ENCODE measurements at places on chromosomes 5 and 9.

DNA sequence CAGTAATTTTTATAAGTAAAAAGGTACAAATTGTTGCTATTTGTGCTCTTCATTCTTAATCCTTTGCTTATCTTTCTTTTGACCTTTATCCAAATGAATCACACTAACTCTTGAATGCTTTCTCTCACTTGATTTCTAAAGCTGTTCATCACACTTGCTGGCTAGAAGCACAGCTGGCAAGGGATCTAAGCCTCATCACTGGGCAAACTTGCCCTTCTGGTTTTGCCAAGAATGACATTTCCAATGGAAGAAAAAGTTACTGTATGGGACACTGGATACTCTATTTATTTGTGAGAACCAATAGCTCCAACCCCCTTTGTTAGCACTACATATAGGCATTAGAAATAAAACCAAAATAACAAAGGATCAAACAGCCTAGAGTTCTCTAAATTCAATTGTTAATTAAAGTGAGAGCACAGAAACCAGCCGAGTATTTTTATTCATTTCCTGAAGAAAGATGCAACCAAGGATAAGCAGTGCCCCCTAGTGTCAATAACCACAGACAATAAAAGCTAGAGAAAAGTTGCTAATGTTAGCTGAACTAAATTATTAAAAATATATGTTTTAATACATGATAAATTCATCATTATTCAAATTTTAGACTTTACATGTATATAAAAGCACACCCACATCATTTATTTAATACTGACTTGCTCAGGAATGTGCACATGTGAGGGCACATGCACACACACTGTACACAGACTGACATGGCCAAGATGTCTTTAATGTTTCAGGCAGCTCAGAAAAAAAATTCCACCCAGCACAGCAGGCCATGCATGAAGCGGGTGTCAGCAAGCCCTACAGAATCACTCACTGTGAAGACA, 59.8 kb upstream of the POU5F2 start:
- peak; percentile 67 for DNase-seq

GRCh38 chr5:103249068-103249467, 9.5 kb upstream of the MACIR start:
- no peak for DNase-seq

DNA sequence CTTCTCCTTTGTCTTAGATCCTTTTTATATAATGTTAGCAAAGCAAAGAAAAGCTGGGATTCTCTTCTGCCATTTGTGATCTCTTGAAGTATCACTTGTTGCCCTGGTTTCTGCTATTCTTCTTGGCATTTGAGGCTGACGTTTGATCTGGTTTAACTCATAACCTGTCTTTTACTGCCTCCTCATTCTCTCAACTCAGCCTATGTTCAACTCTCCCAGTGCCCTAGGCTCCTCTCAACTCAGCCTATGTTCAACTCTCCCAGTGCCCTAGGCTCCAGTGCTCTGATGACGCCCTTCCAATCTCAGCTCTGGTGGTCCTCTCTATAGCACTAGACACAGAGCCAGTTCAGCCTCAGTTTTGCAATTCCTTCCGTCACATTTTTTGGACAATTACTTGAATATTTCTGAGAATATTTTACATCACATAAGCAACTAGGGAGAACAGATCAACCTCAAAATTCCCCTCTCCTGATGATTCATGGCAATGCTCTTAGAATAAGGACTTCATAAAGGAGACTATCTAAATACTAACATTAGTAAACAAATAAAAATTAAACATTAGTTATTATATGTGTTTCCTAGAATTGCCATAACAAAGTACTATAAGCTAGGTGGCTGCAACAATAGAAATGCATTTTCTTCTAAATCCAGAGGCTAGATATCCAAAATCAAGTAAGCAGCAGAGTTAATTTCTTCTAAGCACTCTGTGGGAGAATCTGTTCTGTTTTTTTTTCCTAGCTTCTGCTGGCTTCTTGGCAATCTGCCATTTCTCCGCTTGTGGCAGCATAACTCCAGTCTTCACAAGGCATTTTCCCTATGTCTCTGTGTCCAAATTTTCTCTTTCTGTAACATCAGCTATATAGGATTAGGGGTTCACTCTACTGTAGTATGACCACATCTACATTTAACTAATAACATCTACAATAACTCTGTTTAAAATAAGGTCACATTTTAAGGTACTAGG, 662.1 kb upstream of the FTMT start:
- no peak for DNase-seq

GRCh38 chr9:130669965-130670364, 5.6 kb downstream of the PRDM12 start:
- DNase-seq, result no peak

DNA sequence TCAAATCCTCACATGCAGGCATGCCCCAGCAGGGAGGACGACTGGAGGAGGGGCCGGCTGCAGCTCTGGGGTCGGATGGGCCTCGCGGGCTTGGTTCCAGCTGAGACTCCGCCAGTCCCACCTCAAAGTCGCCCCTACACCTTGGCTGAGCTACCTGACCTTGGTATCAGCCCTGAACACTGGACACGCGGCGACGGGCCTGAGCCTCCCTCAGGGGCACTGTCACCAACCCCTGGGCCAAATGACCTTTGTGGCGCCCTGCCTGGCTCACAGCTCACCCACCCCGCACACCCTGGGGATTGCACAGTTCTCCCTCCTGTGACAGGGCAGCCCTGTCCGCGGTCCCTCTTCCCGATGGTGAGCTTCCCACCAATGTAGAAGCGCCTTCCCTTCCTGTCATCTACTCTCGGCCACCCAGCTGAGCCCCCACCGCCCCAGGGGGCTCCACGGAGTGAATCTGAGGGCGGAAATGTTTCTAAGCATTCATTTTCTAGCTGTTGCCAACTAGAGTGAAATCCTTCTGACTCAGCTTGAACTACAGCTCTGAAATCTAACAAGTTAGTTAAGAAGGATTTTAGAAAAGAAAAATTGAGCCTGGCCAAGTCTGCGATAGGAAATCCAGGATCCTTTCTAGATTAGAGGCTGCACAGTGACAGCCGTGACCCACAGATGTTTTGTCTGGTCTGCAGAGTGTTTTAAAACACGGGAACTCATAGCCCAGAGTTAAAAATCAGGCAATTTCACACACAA, 138.9 kb upstream of the PHYKPL start:
- no peak for DNase-seq

- no peak for DNase-seq
These were observed 150.0 kb downstream of the COL23A1 start for GRCh38 chr5:178440181-178440580.

- DNase-seq, result no peak
These were observed 118.1 kb downstream of the WNK2 start for GRCh38 chr9:93301911-93302541.

GRCh38 chr9:77729177-77729576, 81.1 kb upstream of the GNA14 start:
- no peak for DNase-seq

DNA sequence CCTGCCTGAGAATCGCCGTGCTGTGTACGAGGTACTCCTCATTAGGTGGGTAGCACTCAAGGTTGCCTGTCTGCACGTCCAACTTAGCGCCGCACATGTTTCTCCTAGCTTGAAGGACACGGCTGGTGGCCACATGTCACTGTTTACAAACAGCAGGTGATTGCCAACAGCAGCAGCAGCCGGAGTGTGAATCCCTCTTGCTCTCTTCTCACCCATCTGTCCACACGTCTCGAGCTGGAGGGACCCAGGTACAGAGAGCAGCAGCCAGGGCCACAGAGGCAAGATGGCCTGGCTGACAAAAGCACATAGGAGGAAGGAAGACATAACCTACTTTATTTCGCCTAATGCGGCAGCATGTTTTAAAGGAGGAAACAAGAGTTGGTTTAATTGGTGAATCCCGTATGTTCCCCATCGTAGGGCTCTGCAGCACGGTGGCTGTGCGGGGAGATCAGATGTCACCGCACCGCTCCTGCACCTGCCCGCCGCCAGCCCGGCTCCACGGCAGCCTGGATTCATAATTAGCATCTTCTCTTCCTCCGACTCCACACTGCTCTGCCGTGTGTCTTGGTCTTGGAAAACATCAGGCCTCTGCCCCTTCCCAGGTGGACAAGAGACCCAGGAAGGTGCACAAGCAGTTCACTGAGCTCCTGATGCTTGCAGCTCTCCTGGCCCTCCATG, 201.6 kb upstream of the IRX1 start:
- DNase-seq, result peak; percentile 19

GRCh38 chr5:35819026-35819425, 37.7 kb upstream of the IL7R start:
- no peak for DNase-seq

DNA sequence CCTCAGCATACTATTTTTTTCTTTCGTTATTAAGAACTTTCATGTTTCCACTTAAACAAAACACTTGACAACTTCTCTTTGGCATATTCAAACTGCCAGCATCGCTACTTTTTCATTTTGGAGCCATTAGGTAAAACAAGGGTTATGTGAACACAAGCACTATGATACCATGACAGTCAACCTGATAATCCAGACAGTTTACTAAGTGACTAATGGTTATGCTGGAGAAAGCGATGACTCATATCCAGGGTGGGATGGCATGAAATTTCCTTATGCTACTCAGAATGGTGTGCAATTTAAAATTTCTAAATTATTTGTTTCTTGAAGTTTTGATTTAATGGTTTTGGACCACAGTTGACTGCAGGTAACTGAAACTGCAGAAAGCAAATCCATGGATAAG, 29.9 kb upstream of the PRSS3 start:
- DNase-seq, result no peak

- DNase-seq, result no peak
These were observed 150.1 kb downstream of the SLC28A3 start for GRCh38 chr9:84190411-84190810.

DNA sequence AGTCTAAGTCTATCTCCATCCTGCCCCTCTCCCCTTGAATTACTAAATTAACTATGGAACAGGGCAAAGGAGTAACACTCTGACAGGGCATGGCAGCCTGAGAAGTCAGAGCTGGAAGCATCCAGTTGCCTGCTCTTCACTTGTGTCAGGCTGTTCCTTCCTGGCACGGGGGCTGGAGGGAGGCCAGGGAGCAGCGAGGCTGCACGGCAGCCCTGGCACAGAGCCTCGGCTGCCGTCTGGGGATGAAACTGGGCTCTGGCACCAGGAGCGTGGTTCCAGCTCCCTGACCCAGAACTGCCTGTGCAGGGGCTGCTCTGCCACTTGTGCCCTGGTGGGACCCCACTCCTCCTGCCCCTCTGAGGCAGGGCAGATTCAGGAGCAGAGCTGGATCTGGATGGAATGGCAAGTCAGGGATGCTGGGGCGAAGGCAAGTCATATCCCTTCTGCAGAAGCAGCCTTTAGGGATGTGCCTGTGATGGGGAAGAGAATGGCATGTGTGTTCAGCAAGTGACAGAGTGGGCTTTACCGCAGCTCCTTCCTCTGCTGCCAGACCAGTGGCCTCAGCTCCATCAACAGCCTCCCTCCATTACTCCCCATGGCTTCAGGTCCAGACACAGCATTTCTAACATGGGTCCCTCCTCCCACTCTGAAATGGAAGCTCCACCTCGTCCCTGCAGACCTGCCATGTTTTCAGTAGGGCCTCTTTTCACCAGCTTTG, 42.2 kb upstream of the PDE8B start:
- peak; percentile 15 for DNase-seq

DNA sequence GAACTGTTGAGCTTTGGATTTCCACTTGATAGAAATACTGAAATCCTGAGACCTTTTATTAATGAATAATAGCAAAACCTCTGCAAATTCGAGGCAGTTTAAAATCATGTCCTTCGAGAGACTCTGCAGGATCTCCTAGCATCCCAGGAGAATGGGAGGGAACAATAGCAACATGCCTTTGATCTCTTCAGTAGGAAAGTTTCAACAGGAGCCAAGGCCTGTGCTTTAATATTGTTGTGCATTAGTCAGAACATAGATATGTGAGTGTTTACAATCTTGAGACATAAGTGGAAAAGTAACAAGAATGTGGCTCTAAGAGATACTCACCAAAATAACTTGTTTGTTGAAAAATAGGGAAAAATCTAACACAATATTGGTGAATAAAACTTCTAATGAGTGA, 83.3 kb upstream of the LHFPL2 start:
- DNase-seq, result no peak

All from SHP77 treated with DMSO at 0.1 percent for 48 hours (cell line).